Astrocyte (in vitro differentiated cells and primary cell): ENCODE measurements at places on chromosomes 5 and 9. TPM values are rescaled to one million over a fixed set of nuclear protein-coding genes. Genes with fewer than 3 reads are reported as not detected.

GRCh38 chr5:1745123-1745795 lies 54.4 kb downstream of the MRPL36 start:
- H3K4me1 ChIP-seq: no peaks in the 10 kb centered on the region
- H3K36me3 ChIP-seq: no peaks in the 10 kb centered on the region
- H3K4me3 ChIP-seq: no peak overlapping the region
- DNase-seq: no peak

DNA sequence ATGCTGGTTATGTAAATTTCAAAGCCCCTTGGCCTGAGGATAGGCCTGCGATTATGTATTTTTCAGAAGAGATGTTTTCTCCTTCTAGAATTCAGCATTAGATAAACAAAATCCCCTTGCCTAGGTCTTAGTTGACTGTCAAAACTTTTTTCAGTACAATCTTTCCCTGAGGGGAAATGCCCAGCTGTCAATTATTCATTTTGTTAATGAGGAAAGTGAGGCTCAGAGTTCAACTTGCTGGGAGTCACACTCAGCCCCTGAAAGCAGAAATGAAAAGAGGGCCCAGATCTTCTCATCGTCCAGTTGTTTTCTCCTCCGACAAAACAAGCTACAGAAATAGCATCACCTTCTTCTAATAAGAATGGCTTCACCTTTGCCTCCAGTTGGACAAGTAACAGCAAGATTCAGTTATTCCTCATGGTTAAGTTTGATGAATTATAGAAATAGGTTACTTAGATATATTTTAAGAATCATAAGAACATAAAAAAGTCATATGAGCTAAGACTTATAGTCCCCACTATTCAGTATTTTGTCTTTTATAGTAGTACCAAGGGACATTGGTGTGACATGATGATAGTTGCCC lies 627.1 kb upstream of the WWC1 start:
- no peak overlapping the region for H3K27ac ChIP-seq
- no peaks in the 10 kb centered on the region for H3K4me1 ChIP-seq
- no peak for DNase-seq

The NR5A1 gene
- total RNA-seq: 0.26 TPM in 1 of 2 replicates, not detected in the other

The FOXD4 gene
- 0.31 and 0.45 TPM in 2 replicates for total RNA-seq
